ENCODE measurements at places on chromosomes 2 and 18.
A peak's percentile ranks its signal among the peaks of the same experiment; 100 is the strongest.

DNA sequence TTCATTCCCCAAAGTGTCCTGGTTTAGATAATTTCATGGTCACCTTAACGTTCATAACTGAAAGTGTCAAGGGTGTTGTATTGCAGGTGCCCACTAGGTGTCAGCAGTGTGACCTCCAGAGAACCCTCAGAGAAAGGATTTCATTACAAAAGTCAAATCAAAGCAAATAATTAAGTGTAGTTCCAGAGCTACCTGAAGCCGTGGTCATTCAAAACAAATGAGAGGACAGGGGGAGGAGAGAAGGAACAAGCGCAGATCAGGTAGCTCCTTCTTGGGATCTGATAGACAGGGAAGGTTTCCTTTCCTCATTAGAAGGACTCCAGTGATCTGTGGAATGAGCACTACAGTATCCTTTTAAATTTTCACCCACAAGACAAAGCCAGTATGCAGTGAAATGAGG is at the start of gene SLC9A4:
TSS of gene SLC9A4 (plus strand) at position 207 of the 400 bp plus-strand sequence. CDS start 534 bp downstream, outside the sequence.
- DNase-seq: peak; percentile 75

DNA sequence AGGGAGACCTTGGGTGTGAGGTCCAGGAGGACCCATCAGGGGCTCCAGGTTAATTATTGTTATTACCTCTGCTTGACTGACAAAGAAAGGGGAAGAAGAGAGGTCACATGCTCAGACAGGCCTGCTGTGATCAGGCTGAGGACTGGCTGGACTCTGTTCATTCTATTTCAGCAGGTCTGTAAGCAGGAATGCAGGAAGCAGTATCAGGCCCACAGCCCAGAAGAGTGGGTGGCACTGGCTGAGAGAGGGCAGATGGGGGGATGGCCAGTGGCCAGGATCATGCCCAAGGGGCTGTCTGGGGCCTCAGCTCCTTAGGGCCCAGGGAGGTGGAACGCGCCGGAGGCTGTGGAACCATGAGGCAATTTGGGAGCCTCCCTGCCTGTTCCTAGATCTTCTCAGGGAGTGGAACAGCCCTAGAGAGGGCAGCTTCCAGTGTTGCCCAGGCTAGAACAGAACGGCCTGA is 43.7 kb upstream of the ZBTB7C start:
- no peak for DNase-seq

- peak; percentile 74 for DNase-seq
Measured at GRCh38 chr2:191486584-191487320, 191.2 kb upstream of the NABP1 start.

DNA sequence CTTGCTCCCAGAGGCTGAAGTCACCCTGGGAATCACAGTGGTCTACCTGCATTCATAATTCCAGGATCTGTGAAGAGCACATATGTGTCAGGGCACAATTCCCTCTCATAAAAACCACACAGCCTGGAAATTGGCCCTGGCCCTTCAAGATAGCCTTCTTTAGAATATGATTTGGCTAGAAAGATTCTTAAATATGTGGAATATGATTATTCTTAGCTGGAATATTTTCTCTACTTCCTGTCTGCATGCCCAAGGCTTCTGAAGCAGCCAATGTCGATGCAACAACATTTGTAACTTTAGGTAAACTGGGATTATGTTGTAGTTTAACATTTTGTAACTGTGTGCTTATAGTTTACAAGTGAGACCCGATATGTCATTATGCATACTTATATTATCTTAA is 24.2 kb downstream of the ICOS start:
- DNase-seq: no peak

DNA sequence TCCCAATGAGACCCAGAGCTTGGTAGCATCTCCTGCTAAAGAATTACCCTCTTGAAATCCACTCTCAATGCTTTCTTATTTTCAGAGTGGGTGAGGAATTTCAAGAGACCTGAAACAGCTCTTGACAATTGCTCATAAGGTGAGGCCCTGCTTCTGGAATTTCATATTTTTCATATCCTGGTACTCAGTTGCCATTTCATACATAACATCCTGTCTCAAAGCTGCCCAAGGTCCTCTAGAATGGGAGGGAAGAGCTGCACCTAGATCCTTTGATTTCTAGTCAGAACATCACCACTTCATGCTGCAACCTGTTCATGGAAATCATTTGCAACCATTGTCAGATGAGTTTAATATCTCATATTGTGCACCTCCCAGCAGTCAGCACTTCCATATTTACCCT is 404.8 kb upstream of the GALNT5 start:
- DNase-seq: no peak

- no peak for DNase-seq
Measured at GRCh38 chr2:171564463-171564862, 42.2 kb downstream of the CYBRD1 start.

- peak; percentile 93 for DNase-seq
Measured at GRCh38 chr2:231795525-231796327, 9.5 kb downstream of the COPS7B start.

DNA sequence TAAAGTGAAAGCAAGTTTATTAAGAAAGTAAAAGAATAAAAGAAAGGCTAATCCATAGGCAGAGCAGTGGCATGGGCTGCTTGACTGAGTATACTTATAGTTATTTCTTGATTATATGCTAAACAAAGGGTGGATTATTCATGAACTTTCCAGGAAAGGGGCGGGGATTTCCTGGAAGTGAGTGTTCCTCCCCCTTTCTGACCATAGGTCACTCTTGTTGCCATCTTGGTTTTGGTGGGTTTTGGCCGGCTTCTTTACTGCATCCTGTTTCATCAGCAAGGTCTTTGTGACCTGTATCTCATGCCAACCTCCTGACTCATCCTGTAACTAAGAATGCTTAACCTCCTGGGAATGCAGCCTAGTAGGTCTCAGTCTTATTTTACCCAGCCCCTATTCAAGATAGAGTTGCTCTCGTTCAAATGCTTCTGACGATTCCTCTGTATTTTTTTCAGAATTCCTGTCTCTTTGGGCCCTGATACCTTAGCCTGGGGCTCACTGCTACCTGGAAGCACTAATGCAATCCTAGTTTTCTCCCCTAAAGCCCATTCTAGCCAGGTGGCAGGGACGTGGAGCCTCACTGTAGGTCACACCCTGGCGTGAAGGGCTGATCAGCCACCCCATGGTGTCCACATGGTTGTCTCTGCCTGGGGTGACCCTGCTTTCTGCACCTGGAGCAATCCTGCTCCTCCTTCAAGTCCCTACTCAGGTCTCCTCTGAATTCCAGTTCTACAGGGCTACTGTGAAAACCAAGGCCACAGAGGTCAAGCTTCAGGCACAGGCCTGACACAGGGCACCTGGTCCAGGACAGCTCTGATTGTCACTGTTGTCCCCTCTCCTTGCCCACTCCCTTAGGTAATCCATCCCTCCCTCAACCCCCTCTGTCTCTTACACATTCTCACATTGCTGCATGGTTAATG is 6.0 kb upstream of the SLC35F6 start:
- DNase-seq: peak; percentile 98

DNA sequence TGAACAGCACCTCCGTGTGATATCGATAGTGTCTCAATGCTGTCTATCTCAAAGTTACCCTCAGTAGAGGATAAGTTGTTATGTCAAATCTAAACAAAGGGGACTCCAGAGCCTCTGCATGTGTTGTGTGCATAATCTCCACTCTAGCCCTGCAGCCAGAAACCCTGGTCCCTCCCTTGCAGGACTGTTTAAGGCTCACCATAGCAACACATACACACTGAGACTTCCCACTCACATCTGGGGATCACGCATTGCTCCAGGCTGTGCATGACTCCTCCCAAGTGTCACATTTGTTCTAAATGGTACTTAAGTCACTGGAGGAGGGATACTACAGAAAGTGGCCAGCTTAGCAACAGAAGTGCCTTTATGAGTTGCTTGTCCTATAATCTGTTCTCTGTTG is 258.6 kb upstream of the CRIM1 start:
- no peak for DNase-seq

GRCh38 chr2:19367326-19367725 is 8.9 kb upstream of the OSR1 start:
- DNase-seq: no peak

DNA sequence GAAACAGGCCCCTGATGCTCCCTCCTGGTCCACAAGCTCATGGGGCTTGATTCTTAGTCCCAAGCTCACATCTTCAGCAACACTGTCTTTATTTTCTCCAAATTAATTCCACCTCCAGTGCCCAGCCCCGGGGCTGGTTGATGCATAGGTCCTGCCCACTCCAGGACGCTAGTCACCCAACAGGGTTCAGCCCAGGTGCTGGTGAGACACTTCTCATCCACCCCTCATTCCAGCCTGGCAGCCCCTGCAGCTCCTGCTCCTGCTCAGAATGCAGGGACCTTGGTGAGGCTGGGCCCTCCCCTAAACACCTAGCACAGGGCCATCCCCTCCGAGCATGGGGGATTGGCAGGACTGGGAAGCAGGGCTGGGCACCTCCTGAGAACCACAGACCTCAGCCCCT is 25.7 kb downstream of the STEAP3 start:
- DNase-seq: no peak

GRCh38 chr2:214376618-214377285 is 34.1 kb upstream of the VWC2L start:
- no peak for DNase-seq

GRCh38 chr2:105143094-105143466 is 98.5 kb upstream of the GPR45 start:
- DNase-seq: no peak

- DNase-seq: no peak
Measured at GRCh38 chr2:54546923-54547720, 91.0 kb downstream of the SPTBN1 start.

DNA sequence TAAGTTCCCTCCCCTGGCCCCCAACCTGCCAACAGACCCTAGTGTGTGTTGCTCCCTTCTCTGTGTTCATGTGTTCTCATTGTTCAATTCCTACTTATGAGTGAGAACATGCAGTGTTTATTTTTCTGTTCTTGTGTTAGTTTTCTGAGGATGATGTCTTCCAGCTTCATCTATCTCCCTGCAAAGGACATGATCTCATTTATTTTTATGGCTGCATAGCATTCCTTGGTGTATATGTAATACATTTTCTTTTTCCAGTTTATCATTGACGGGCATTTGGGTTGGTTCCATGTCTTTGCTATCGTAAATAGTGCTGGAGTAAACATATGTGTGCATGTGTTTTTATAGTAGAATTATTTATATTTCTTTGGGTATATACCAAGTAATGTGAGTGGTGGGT is 602.2 kb downstream of the DSC3 start:
- DNase-seq: no peak

DNA sequence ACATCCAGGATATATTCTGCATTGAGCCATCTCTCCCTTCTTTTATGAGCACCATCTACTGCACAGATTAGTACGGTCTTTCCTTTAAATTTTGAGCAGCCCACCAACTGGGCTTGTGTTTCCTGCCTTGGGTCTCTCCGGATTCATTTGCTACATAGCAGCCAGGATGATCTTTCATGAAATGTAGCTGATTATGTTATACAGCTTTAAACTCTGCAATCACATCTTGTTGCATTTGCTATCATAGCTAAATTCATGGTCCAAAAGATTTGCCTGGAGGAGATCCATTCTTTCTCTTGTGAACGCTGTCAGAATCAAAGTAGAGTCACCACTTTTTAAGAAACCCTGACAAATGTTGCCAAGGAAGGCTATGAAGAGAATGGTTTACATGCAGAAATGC is 215.1 kb upstream of the LRRTM4 start:
- DNase-seq: no peak

- DNase-seq: no peak
Measured at GRCh38 chr18:59721931-59722330, 24.7 kb upstream of the CCBE1 start.
